ENCODE measurements at places on chromosomes 5 and 9. TPM values are rescaled to one million over a fixed set of nuclear protein-coding genes. Genes with fewer than 3 reads are reported as not detected.

CNTNAP3 gene
- total RNA-seq: 31.8 TPM

BRD3OS gene
- total RNA-seq: 8.8 TPM

GRM6 gene
- not detected for total RNA-seq

COL5A1 gene
- total RNA-seq: 127 TPM

KCTD16 gene
- 0.27 TPM for total RNA-seq

- no peak for DNase-seq
Observed at GRCh38 chr9:92429836-92430235, 5.6 kb upstream of the OMD start.

GRCh38 chr5:493758-494157 is 30.5 kb downstream of the SLC9A3 start:
- no peak for DNase-seq

- no peak for DNase-seq
Observed at GRCh38 chr5:127943061-127943371, 140.6 kb upstream of the SLC12A2 start.

- DNase-seq: no peak
Observed at GRCh38 chr5:16661713-16662112, 44.9 kb upstream of the RETREG1 start.

DNA sequence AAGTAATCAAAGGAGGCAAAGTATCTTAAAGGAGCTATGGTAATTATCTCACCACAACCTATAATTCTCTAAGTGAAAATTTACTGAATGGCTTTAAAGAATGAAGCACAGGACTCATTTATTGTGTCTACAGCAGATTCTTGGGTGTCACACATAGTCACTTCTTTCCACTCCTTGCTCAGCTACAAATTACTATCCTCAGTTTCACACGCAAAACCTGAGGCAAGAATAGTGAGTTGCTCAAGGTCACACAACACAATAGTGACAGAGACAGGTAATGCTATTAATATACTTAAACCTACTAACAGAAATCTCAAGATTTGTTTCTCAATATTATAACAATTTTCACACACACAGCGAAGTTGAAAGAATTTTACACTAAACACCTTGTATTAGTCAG is 120.9 kb upstream of the STK32A start:
- no peak for DNase-seq

All from thoracic aorta (tissue), 2 donors.